ENCODE measurements at places on chromosomes 1 and 21. TPM values are rescaled to one million over a fixed set of nuclear protein-coding genes. Genes with fewer than 3 reads are reported as not detected.

- DNase-seq = no peak
Measured at GRCh38 chr1:235483090-235483489, 21.2 kb downstream of the B3GALNT2 start.

DNA sequence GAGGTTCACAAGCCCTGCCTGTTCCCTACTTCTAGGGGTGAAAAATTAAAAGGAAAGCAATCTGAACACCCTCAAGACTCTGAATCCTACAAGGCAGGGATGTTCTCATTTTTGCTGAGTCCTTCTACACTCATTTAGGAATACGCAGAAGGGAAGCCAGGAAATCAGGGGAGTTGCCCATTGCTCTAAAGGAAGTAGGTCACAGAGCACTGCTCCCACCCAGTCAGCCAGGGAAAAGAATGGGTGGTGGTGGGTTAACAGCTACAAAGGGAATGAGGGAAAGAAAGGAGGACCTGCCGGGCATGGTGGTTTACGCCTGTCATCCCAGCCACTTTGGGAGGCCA, 2.4 kb upstream of the CTTNBP2NL start:
- no peak for DNase-seq

The SUSD4 gene
- 2.0 TPM for polyA plus RNA-seq

The OLFML2B gene
- 11.9 TPM for polyA plus RNA-seq

DNA sequence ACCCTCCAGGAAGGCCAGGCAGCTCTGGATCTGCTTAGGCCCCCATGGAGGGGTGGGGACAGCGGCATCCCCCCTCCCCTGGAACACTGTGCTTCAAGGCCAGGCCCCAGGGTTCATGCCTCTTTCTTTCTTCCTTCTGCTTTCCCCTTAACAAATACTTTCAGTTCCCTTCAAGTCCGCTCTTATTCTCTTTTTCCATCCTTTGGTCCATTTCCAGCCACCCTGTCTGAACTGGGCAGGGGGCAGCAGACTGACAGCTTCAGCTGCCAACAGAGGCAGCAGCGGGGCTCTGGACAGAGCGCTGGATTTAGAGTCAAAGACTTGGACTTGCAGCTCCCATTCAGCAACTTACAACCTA, 1.1 kb upstream of the CD244 start:
- DNase-seq = no peak

The ACTL8 gene
- not detected for polyA plus RNA-seq

GRCh38 chr1:8845104-8846097, 28.0 kb upstream of the RERE start:
- DNase-seq = no peak

The PIGR gene
- polyA plus RNA-seq = 2.3 TPM

The LCE3E gene
- not detected for polyA plus RNA-seq

DNA sequence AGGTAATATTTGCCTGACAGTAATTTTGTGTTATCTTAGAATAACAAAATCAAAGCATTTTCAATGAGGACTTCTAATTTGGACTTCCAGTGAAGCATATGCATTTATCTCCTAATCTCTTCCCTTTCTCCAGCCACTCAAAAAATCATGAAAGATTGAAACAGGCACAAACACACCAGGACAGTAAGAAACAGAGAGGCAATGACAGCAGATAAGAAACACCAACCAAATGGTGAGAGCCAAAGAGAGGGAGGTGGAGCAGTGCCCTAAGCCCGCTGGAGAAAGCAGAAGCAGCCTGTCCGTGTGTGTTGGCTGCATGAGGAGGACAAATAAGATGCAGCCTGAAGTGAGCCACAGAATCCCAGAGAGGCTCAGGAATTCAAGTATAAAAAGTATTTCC, 39.0 kb downstream of the SLC44A3 start:
- DNase-seq = no peak

GRCh38 chr1:204495777-204496176, 1.2 kb upstream of the PIK3C2B start:
- no peak for DNase-seq

- no peak for DNase-seq
Measured at GRCh38 chr1:190957565-190957964, 479.9 kb upstream of the BRINP3 start.

DNA sequence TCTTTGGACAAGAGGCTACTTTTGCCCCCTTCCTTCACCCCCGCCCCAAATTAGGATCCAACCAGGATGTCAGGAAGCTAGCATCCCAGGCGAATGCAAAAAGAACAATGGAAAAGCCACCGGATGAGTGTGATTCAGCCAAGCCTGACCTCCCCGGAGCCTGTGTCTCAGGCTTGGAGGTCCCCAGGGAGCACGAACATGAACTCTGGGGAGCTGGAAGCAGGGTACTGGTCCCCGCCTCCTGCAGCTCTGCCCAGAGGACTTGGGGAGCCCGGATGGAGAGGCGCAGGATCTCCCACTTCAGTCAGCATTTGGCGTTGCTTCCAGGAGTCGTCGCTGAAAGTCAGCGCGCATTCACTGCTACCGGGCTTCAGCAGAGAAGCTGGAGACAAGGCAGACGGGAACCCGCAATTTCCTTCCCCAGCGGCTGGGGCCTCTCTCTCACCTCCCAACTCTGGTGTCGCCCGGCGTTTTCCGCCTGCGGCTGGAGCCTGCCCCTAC, 1.8 kb upstream of the TBX15 start:
- no peak for DNase-seq

The GJA9 gene
- not detected for polyA plus RNA-seq

DNA sequence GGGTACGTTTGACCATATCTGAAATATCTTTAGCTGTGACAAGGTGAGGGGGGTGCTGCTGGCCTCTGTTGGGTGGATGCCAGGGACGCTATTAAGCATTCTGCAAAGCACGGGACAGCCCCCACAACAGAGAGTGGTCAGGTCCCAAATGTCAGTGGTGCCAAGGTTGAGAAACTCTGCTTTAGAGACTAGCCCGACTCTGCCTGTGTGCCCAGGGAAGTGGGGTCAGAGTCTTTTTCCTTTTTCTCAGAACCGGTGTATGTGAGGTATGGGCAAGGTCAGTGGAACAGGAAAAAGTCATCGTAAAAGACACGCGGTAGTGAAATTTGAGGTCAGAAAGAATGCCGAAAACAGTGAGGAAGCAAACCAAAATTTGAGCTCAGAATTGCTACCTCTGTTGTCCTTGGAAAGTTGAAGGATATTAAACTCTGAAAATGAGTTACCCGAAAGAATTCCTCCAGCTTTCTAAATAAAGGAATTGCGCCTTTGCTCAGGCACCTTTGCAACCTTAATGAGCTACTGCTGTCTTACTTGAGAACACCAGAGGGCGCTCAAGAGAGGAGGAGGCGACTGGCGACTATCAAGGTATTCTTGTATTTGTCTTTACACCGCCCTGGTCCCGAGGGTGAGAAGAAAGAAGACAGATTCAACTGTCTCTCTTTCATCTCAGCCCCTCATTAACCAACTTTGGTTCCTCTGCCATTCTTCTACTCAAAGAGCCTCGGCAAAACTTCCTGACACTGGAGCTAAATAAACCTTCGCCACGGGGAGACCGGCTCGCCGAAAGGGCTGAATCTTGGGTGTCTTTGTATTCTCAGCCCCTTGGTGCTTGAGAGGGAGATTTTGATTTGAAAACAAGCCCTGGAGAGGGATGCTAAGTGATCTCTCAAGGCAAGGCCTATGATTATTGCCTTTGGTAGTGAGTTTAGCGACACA, 85.4 kb upstream of the OLIG2 start:
- DNase-seq = no peak

DNA sequence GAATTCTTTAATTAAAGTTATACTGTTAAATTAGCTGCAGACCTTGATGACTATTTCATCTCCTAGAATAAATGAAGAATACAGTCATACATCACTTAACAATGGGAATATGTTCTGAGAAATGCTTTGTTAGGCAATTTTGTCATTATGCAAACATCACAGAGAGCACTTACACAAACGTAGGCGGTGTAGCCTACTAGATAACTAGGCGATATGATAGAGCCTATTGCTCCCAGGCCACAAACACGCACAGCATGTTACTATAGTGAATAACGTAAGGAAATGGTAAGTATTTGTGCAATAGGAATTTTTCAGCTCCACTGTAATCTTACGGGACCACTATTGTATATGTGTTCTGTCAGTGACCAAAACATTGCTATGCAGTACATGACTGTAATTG, 37.6 kb upstream of the DESI2 start:
- DNase-seq = no peak

DNA sequence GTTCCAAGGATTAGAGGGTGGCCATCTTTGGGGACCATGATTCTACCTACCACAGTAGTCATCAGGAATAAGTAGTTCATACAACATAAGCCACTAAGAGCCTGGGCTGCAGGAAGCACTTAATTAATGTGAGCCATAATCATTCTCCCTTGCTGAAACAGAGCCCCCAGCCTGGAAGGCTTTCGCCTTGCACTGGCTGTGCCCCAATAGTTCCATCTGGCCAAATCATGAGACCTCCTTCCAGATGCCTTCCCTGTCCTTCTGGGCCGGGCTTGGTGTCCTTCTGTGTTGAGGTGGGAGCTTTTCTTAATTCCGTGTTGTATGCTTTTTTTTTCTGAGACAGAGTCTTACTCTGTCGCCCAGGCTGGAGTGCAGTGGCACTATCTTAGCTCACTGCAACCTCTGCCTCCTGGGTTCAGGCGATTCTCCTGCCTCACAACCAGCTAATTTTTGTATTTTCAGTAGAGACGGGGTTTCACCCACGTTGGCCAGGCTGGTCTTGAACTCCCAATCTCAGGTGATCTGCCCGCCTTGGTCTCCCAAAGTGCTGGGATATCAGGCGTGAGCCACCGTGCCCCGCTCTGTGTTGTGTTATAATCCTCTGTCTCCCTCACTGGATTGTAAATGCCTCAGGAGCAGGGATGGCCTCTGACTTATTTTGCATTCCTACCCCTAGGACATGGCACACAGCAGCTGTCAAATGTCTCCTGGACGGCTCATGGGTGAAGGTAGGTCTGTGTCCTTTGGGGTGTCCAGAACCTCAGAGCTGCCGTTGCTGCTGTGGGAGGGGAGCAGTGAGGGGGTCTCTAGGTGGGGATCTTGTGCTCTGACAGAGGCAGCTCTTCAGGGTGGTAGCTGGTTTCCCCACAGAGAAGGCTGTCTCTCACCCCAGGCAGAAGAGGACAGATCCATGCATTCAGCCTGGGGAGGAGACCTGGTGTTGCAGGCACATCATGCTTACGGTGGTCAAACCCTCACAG, 10.1 kb downstream of the GNG4 start:
- no peak for DNase-seq

The NCMAP gene
- 0.20 TPM for polyA plus RNA-seq

DNA sequence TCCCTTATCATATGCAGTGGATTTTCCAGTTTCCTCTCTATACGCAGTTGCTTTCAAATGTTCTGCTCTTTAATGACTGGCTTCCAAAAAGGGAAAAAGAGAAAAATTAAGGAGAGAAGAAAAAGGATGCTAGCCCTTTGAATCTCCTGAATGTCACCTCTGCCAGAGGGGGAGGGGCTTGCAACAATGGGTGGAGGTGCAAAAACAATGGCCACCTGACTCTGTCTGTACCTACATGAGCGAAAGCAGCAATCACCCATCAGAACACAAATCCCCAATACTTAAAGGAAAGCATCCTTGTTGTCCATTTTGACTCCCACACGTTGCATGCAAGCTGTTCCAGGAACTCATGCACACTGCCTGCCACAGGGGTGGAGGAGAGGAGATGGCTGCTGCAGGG, 61.2 kb downstream of the CCDC30 start:
- DNase-seq = no peak

DNA sequence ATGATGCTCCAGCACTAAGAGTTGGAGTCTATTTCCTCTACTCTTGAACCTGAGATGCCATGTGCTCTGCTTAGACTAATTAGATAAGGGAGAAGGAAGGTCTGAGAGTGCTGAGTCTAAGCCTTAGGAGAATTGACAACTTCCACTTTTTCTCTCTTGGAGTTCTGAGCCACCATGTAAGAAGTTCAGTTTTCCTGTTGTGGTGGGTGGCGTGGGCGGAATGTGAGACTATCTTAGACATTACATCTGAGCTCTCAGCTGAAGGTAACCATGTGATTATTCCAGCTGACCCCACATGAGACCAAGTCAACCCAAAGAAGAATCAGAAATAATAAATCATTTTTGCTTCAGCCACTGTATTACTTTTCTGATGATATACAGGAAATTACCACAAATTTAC, 404.5 kb upstream of the LRRC7 start:
- DNase-seq = no peak

DNA sequence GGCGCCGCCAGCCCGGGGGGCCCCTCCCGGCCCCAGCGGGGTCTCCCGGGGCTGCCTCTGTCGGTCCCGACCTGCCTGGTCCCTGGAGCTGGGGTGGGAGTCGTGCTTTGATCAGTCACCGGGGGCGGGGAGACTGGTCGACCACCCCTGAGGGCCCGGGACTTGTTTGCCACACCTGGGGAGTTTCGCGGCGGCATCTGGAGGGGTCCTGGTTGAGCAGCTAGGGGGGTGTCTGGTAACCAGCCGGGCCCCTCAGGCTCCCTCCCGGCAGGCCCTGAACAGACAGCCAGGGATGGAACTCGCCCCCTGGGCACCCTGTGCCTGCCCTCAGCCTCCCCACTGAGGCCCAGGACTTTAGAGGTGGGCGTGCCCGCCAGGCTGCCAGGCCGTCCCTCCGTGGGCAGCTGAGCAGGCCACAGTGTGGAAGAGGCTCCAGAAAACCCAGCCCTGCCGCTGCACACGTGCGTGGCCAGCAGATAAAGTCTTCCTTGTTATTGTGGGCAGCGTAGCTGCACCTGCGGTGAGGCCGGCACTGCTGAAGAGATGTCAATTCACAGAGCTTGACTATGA, 13.3 kb upstream of the SAMD11 start:
- no peak for DNase-seq

GRCh38 chr1:173715538-173715844, 710 bp downstream of the KLHL20 start:
- no peak for DNase-seq

GRCh38 chr1:117828201-117828600, 101.2 kb downstream of the GDAP2 start:
- DNase-seq = no peak

Data from urinary bladder (tissue), 4 donors.